Hematopoietic multipotent progenitor cell treated with erythropoietin and hydrocortisone succinate and interleukin-3 and kit ligand, for 4 days (in vitro differentiated cells): ENCODE measurements at places on chromosomes 5 and 9.

DNA sequence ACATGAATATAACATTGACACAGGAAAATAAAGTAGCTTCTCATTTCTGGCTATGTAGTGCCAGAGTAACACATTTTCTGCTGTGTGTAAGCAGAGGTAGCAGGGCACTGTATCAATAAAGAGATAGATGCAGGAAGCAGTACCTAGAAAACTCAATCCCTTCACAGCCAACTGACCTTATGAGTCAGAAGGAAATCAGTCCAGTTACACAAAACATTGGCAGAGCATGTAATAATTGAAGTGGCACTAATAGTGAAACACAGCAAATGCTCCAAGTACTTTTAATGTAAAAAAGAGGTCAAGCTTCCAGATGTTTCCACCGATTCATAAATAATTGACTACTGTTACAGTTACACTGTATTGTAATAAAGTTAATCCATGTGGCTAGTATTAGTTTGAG is 706.6 kb downstream of the EFNA5 start:
- DNase-seq, result no peak

DNA sequence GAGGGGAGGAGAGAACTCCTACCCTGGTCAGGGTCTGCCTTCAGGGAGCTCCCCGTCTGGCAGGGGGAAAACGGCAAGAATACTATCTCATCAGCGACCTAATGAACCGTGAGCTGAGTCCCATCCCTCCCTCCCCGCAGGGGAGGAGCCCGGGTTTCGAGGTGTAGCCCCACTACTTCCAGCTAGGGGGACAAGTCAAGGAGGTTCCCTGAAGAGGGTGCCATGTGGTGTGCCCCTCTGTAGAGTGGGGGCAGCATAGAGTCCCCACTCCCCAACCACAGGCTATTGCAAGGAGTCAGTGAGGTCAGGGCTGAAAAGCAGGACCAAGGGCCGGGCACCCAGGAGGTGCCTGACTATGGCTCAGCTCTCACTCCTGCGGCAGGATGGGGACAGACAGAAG is 50.9 kb upstream of the RXRA start:
- peak; percentile 47 for DNase-seq

GRCh38 chr5:174589011-174589410 is 135.4 kb upstream of the MSX2 start:
- no peak for DNase-seq

GRCh38 chr9:17138503-17138902 is 3.7 kb downstream of the CNTLN start:
- DNase-seq, result no peak

DNA sequence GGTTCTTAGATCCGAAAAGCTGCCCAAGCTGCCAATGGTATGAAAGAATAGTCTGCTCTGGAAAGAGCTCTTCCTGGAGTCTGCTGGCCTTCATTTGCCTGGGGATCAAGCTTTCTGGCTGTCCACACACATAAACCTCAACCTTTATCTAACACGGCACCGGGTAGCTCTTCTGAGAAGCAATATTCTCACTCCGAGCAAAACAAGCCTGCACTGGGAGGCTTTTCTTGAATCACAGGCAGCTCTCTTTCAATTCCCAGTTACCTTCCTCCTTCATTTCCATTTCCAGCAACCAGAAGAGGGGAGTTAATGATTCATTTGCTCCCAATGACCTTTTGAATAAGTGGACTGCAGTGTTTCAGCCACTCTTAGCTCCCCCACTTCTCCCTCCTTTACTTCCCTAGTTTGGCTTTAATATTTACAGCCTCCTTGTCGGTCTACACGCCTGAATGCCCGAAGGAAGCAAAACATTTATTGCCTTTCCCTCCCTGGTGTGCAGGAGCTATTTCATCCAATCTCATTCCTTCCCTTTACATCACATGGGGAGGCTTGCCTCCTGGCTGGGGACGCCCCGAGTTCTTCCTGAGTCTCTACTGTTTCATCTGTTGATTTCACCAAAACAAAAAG is 187.1 kb downstream of the ARHGEF28 start:
- DNase-seq, result no peak

DNA sequence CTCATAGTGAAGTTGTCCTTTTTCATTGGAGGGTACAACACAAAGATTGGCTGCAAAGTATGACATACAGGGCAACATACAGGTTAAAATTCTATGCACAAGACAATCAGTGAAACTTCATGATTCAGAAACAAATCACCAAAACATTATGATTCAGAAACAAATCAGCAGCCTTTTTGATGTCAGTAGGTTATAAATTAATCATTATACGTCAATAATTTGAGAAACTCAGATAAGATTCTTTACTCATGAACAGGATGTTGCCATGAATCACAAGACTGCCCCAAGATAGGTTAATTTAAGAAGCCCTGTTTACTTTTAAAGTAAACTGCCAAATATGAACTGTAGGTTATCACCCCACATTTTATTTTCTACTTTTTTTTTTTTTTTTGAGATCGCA is 62.2 kb upstream of the IL33 start:
- DNase-seq, result no peak

DNA sequence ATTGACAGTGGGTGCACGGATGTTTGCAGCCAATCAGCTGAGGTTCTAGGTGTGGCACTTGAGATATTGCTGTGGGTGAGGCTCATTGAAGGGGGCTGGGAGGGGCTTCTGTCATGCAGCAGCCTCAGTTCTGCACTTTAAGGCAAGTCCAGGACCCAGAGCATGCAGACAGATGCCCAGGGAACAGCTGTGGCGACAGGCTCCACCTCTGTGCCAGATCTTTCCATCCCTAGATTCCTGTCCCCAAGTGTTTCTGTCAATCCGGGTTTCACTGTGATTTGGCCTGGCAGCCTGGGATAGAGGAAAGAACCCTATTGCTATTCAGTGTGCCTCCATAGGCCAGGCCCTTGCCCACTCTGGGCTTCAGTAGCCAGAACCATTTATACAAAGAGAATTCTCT is 20.8 kb upstream of the CERCAM start:
- no peak for DNase-seq

GRCh38 chr5:118552146-118552545 is 436.2 kb downstream of the DTWD2 start:
- no peak for DNase-seq

DNA sequence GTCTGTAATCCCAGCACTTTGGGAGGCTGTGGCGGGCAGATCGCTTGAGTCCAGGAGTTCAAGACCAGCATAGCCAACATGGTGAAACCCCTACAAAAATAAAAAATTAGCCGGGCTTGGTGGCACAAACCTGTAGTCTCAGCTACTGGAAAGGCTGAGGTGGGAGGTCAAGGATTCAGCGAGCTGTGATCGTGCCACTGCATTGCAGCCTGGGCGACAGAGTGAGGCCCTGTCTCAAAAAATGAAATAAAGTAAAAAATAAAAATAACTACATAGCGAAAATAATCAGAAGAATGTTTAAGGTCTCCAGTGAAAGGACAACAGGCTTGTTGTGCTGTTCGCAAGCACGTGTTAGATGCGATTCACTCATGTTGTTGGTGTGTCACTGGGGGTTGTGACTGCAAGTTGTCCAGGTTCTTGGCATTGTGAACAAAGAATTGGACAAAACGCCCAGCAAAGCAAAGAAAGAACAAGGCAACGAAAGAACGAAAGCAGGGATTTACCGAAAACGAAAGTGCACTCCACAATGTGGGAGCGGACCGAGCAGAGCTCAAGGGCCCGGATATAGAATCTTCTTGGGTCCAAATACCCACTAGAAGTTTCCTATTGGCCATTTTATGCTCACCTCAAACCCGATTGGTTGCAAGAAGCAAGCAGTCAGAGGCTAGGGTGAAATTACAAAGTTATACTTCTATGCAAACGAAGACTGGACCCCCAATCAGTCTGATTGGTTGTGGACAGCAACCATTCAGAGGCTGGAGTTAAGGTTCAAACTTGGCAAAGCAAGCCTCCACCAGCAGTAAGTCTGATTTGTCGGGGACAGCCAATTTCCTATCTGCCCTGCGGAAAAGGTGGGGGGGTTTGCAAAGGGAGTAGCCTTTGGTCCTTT is 844 bp upstream of the MCCC2 start:
- DNase-seq, result peak; percentile 60

- no peak for DNase-seq
Measured at GRCh38 chr5:174567506-174568141, 156.8 kb upstream of the MSX2 start.

DNA sequence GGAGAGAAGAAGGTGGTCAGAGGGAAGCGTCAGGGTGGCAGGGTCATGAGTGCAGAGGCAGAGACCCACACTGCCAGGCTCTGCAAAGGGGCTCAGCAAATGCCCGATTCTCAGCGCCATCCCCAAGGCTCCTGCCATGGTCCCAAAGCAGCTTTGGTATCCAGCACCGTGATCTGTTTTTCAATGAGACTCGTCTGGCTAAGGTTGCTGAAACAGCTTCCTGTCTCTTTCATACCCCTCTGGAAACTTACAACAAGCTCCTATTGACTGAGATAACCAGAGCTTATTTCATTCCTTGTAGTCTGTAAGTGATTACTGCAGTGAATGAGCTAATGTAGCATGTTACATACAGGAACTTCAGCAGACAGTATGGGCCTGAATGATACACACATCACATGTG is 568.6 kb upstream of the DAP start:
- no peak for DNase-seq
